ENCODE measurements at places on chromosomes 16 and 17.
A peak's percentile ranks its signal among the peaks of the same experiment; 100 is the strongest.

GRCh38 chr16:16100631-16101030 is 122.7 kb downstream of the ABCC6 start:
- DNase-seq = no peak

DNA sequence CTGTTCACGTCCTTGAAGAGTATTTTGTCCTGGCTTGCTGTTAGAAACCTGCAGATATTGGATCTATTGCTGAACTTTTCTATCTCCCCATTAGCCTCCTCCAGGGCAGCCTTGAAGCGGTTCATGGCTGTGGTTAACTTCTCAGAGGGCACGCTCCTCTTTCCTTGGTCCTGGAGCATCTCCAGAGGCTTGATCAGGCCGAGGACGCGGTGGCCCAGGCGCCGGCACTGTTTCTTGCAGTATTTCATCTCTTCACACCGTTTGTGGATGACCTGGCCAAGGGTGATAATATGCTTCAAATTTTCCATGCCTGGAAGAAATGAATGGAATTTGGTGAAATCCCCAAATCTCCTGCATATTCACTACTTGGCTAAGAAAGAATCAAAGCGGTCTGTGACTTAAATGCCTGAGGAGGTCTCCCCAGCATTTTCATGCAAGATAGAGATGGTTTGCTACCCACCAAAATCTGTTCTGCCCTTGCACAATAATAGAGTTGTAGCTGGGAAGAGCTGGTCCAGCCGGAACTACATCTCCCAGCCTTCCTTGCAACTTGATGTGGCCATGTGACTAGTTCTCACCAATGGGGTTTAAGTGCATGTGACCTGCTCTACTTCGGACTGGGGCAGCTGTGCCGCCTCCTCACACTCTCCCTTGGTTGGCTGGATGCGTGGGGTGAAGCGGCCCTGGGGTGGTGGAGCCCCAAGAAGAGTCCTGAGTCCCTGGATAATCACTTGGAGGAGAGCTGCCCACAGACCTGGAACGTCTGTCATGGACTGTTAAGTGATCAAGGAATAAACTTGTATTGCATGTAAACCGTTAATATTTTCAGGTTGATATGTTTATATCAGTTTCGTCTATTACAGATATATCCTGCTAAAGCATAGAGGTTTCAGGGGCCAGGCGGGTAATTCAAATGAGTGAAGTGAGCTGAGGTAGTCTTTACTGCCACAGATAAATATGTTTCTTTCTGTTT is 4.9 kb downstream of the MLKL start:
- peak; percentile 90 for DNase-seq

DNA sequence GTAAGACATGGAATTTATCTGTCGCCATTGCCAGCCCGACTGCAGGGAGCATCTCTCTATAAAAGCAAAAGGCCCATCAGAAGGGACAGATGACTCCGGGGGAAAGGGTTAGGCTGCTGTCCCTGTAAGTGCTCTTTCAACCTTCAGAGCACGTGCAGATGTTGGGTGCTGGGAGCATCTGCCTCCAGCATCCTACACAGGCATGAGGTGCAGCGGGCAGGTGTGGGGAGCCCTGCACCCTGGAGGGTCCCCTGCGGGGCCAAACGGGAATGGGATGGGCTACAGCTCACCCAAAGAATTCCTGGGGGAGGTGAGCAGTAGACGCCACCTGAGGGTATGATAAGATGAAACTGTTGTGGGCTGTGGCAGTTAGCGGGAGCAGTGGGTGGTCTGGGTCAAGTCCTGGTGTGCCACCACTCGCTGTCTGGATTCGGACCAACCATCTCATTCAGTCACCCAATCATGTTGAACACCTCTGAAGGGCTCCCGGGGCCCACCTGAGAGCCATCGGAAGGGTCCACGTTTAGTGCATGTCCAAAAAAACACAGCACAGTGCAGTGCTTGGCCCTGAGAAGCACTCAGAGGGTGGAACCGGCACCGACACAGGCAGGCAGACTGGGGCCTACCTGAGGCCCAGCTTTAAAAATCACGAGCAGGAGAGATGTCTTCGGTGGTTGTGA is 3.8 kb downstream of the SMCR8 start:
- no peak for DNase-seq

DNA sequence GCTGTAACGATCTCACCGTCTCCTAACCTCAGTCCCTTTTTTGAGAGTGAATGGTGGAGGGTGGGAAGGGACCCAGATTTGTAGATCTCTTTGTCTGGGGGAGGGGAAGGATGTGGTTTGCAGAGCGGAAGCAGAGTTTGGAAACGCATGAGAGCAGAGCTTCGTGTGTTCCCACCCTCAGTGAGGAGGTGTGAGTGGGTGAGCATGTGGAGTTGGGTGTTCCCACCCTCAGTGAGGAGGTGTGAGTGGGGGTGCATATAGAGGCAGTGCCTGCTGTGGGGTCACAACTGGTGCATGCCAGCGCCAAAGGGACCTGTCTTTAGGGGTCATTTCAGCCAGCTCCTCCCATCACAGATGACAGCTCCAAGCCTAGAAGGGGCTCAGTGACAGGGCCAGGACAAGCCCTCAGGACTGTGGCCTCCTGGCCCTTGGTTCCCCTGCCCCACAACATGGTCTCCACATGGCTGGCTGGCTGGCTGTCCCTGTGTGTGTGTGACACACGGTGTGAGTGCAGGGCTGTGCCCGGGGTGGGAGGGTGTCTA is 1.8 kb upstream of the CISD3 start:
- DNase-seq = no peak

GRCh38 chr17:76014100-76014924 is 12.8 kb downstream of the EVPL start:
- peak; percentile 94 for DNase-seq

DNA sequence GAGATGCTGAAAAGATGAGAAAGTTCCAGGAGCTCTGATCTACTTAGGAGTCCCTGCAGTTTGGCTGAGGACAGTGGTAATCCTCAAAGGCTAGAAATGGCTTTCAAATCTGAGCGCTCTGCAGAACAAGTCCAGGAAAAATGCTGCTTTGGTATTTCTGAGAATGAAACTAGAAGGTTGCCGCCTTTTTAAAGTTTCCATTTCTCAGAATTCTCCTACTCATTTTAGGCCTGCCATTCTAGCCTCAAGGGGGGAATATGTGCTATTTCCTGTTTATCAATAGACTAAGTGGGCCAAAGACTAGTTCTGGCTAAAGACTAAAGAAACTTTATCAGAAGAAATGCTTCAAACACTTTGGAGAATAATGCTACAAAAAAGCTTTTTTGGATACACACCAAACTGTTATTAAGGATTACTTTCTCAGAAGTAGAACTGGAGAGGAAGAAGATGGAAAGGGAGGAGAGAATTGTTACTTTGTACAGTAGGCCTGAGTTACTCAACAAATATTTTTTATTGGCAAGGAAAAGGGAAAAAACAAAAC is at the start of gene SLFN12L:
Gene SLFN12L, minus strand, starts transcription at position 78 of the 541 bp plus-strand sequence. CDS start 15,314 bp downstream, outside the sequence.
- DNase-seq = no peak

GRCh38 chr17:56173026-56173425 is 19.8 kb downstream of the ANKFN1 start:
- DNase-seq = no peak

- DNase-seq = no peak
Measured at GRCh38 chr16:24995469-24995868, 19.7 kb downstream of the ARHGAP17 start.

DNA sequence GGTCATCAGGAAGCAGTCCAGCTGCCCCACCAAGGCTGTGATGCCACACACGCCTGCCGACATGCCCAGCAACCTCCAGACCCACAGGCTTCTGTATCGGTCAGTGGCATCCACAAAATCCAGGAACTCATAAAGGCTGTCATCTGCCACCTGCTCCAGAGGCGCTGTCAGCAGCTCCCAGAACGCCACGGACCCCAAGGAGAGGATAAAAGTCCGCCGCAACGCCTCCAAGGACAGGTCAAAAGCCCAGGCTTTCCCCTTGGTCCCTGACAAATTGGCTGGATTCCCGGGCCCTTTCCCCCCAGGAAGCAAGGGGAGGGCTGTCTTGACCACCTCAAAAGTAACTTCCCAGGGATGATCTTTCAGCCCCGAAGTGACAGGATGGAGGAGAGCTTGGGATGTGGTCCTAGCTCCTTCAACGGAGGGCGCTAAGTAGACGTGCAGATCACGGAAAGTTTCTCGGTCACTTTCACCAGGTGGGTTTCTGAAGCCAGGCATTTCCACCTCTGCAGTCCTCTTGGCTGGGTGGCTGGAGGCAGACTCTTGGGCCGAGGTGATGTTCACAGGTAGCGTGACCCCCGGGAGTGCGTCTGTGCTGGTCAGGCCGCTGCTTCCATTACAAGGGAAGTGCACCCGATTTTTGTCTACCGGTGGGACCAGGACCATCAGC is 854 bp downstream of the MFSD6L start:
- DNase-seq = no peak

DNA sequence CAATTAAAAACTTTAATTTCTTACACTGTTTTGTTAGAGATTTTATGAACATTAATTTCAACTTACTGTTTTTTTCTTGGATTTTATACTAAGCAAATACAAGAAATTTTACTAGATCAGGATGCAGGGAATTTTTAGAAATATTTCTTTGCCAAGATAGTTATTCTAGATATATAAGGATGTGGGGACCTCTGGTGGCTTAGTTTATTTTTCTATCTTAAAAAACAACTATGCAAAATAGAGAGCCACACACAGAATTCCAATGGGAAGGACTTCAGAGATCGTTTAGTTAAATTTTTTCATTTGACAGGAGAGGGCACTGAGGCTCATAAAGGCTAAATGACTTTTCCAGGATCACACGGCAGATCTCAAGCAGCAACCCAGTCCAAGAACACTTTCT is 23.0 kb upstream of the CAPNS2 start:
- DNase-seq = no peak

Measured in posterior cingulate gyrus (tissue), 11 donors.